Suppressor macrophage (primary cell): ENCODE measurements at places on chromosomes 5 and 9.

GRCh38 chr5:33848554-33848953 lies 43.2 kb downstream of the ADAMTS12 start:
- no peak for DNase-seq

DNA sequence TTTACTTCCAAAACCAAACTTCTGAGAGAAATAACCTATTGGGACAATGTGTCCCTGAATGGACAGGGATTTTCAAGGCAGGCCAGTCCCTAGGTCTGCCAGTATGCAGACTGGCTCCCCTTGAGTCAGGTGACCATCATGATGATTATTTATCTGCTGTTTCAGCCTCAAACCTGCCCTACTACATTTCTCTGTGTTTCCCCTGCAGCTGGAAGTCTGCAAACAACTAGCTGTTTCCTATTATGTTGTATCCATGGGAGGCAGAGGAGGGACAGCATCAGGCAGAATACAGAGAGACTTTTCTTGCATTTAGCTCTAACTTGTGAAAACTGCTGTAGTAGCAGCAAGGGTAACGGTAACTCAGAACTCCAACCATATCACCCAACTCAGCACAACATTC lies 36.2 kb upstream of the IFNK start:
- no peak for DNase-seq

DNA sequence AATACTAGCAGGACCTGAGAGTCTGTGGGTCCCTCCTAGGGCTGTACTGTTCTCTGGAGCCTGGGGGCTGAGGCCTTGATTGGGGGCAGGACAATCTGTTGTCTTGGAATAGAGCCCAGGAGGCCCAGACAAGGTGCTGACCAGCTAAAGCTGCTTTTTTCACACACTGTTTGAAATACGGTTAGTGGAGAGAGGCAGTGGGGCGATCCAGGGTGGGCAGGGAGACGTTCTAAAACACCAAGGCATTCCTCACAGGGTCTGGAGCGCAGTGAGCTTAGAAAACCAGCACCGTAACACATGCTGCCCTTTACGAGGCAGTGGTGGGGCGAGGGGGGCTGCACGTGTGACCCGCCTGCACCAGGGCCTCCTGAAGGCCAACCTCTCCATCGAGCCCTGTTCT lies 55.1 kb downstream of the EHMT1 start:
- no peak for DNase-seq

DNA sequence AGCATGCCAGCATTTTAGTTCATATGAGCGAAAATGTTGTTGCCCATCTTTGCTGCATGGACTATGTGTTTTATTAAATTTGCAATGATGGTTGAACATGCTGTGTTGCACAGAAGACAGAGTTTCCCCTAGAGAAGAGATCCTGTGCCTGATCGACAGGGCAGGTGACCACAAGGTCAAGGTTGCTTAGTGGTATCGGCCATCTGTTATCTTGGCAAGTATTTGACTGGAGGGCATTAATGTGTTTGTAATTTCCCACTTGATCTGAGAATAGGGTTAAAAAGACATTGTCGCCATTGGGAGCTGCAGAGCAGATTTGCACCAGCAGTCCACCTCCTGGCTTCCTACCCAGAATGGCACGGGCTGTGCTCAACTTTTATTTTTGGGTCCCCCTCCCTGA lies 1523.6 kb upstream of the WWC1 start:
- no peak for DNase-seq

DNA sequence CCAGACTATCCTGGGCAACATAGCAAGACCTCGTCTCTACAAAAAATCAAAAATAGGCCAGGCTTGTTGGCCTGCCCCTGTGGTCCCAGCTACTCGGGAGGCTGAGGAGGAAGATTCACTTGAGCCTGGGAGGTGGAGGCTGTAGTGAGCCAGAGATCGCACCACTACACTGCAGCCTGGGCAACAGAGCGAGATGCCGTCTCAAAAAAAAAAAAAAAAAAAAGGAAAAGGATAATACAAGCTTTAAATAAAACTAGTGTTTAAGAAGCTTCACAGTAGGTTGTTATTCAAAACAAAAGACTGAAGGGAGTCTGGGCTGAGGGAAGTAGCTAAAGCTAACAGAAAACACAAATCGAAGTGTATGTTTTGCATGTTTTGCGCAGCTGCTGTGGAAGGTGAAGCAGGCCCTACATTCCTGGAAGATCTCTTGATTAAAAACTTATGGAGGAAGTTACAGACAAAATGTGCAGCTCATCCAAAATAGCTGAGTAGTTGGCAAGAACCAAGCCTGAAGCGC lies 581 bp upstream of the C9orf40 start:
- DNase-seq = no peak
